Mesothelial cell of epicardium (in vitro differentiated cells): ENCODE measurements at places on chromosomes 4 and X. TPM values are rescaled to one million over a fixed set of nuclear protein-coding genes. Genes with fewer than 3 reads are reported as not detected.
A peak's percentile ranks its signal among the peaks of the same experiment; 100 is the strongest.

- no peak for DNase-seq
These were observed 13.3 kb downstream of the CETN2 start for GRCh38 chrX:152817078-152817764.

GRCh38 chr4:80798082-80798481 lies 232.4 kb upstream of the BMP3 start:
- no peak for DNase-seq

Gene AMBN
- total RNA-seq = 0.14 to 0.36 TPM (median 0.22 TPM) in 3 replicates

GRCh38 chr4:17066972-17067371 lies 168.5 kb upstream of the LDB2 start:
- DNase-seq = no peak

- no peak for DNase-seq
These were observed 25.4 kb upstream of the EREG start for GRCh38 chr4:74339501-74339900.

Gene ESX1
- not detected in 3 replicates for total RNA-seq

Gene GPRIN3
- total RNA-seq = 1.4 to 1.6 TPM (median 1.5 TPM) in 3 replicates

Gene MAGEB5
- not detected in 3 replicates for total RNA-seq

Gene MAGEA9B
- not detected in 3 replicates for total RNA-seq

Gene VCX3B
- total RNA-seq = not detected in 3 replicates

DNA sequence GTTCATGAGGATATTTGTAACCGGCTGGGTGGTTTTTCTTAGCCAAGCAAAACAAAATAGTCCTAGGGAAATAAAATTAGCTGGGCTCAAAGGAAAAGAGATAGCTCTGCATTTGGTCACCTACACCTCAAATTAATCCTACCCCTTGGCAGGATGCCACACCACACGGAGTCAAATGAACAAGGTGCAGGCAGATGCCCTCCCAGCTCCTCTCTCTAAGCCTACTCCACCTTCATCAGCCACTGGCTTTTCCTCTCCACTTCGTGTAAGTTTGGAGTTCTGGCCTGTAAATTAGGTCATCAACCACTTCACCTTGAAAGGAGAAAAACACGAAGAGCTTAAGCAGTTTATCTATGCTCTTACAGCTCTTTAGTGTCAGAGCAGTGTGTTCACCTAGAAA lies 1.4 kb downstream of the DDIT4L start:
- DNase-seq = no peak

DNA sequence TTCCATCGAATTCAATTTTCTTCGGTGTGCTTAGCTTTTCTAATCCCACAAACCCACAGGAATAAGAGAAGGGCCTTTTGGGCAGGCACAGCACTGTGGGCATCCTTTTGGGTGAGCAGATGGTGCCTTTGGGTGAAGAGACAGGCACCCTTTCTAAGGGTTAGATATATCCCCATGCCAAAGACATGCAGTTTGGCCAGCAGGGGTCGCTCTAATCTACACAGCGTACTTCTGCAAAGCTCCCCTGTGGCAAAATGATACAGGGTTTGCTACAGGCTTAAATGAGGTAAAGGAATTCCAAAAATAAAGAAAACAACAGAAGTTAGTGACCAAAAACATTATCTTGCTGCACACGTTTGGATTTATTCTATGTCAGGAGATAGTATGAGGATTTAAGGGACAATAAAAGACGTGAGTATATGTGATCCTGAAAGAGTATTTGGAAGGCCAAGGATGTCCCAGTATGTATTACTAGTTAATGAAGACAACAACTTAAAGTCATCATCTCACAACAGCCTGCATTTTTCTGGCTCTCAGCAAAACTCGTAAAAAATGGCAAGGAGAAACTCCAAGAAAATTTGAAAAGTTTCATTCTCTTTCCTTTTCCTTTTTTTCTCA lies 49.5 kb downstream of the PHEX start:
- peak; percentile 54 for DNase-seq

Gene SH2D1A
- total RNA-seq = not detected in 3 replicates

Gene RHOH
- 0.25 to 0.40 TPM (median 0.29 TPM) in 3 replicates for total RNA-seq

Gene ASMT
- total RNA-seq = 0.45 to 0.54 TPM (median 0.51 TPM) in 3 replicates

Gene TEX13B
- total RNA-seq = not detected in 3 replicates

DNA sequence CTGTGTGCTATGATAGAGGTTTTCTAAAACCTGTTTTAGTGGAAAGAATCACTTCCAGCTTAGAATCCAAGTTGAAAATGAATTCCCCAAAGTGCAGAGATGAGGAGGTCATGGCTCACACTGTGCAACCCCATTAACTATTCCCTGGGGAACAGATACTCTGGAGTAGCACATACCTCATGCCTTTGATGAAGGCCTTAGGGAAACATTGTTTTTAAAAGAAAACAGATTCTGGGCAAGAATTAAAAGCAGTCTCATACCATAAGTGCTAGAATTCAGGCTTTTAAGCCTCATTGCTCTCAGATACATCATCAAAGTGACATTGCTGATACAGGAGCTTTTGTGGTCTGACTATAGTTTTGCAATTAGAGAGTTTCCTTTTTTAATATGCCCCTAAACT lies 115.1 kb downstream of the NDST4 start:
- no peak for DNase-seq

Gene CC2D2A
- 20.8 to 24.0 TPM (median 20.9 TPM) in 3 replicates for total RNA-seq
